ENCODE measurements at places on chromosomes 5 and 9.

GRCh38 chr5:5221724-5222123 is 81.6 kb downstream of the ADAMTS16 start:
- DNase-seq, result no peak

DNA sequence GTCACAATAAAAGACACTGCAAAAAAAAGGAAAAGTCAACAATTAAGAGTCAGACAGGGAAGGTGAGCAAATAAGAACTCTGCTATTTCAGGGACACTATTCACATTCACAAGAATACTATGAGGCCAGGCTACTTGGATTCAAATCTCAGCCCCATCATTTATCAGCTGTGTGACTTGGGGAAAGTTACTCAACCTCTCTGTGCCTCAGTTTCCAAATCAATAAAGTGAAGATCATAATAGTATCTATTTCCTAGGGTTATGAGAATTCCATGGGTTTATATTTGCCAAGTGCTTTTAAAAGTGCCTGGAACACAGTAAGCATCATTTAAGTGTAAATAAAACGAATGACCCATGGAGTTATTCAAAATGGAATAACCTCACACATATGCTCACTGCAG is 56.4 kb downstream of the ALDH7A1 start:
- DNase-seq, result no peak

DNA sequence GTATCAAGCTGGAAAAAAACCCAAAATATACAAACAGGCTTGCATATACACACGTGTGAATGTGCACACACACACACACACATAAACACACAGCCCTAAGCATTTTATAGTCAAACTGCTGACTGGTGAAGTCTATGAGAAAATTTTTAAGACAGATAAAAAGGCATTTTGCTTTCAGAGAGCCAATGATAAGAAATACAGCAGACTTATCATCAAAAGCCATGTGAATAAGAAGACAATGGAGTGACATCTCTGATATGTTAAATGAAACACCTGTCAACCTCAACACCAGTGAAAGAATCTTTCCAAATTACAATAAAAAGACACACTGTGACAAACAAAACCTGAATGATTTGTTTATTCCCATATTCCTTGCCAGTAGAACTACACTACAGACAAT is 233.3 kb downstream of the CDH9 start:
- no peak for DNase-seq

DNA sequence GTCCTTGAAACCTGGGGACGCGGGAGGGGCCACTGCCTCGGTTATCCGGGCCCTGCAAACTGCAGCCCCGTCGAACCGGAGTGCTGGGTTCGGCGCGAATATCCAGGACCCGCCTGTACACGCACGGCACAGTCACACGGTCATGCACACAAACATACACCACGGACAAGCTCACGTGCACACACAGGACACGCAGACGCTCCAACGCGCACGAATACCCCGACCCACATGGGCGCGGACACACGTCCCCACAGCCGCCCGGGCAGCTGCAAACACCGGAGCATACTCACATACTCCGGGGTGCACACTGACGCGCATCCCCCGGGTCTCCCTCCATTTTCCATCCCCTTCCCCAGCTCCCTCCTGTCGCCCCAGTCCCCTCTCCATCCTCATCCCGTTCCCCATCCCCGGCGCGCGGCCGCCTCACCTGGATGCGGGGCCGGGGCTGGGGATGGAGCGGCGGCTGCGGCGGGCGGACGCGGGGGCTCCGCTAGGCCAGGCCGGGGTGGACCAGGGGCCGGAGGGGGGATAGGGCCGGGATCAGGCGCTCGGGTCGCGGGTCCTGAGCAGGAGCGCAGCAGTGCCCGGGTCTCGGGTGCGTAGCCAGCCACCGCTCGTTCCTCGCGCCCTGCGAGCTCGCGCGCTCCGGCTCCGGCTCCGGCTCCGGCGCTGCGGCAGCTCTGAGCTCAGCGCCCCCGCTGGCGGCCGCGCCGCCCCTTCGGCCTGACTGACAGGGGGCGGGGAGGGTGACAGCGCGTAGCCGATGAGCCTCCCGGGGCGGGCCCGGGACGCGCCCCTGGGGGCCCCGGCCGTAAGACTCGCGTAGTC is at the start of the genes EIF4E1B and SNCB:
EIF4E1B (plus strand) TSS at position 823 of the 828 bp plus-strand sequence. CDS start 12,113 bp downstream, outside the sequence.
SNCB (minus strand) TSS at position 682 of the 828 bp plus-strand sequence. CDS start 880 bp downstream, outside the sequence.
- DNase-seq, result no peak

GRCh38 chr5:59592101-59592500 is 301.4 kb downstream of the PDE4D start:
- DNase-seq, result no peak

- no peak for DNase-seq
These were observed 1.9 kb downstream of the CD274 start for GRCh38 chr9:5452286-5452609.

DNA sequence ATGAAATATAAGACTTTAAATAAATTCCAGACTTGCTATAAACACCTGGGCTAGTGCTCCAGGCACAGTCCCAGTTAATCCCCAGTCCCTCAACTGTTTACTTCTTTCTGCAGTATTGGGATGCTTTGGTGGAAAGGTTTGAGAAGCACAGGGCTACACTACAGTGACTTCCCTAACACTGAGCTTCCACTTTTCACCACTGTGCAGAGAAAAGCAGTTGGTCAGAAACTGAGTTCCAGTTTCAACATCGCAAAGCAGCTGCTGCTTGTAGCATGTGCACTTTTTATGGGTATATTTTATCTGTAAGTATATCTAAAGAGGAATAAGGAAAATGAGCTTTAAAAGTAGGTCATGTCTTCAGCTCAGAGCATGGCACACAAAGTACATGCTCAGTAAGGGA is 339.7 kb downstream of the NTRK2 start:
- DNase-seq, result no peak

DNA sequence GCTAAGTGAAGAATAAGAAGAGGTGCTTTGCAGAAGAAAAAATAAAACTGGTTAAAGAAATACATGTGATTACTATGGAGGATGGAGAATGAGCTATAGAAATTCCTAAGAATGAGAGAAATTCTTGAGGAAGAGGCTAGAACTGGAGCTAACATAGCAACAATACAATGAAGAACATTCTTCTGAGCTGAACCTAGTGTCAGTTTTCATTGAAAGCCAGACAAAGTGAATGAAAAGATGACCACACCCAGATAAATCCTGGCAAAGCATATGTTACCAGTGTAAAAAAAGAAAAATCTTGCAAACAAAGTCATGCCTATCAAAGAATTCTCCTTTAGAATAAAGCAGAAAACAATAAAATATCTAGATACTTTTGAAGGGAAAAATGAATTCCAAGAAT is 39.6 kb downstream of the SGCD start:
- DNase-seq, result no peak

- no peak for DNase-seq
These were observed 105.1 kb upstream of the GNA14 start for GRCh38 chr9:77753180-77753579.

DNA sequence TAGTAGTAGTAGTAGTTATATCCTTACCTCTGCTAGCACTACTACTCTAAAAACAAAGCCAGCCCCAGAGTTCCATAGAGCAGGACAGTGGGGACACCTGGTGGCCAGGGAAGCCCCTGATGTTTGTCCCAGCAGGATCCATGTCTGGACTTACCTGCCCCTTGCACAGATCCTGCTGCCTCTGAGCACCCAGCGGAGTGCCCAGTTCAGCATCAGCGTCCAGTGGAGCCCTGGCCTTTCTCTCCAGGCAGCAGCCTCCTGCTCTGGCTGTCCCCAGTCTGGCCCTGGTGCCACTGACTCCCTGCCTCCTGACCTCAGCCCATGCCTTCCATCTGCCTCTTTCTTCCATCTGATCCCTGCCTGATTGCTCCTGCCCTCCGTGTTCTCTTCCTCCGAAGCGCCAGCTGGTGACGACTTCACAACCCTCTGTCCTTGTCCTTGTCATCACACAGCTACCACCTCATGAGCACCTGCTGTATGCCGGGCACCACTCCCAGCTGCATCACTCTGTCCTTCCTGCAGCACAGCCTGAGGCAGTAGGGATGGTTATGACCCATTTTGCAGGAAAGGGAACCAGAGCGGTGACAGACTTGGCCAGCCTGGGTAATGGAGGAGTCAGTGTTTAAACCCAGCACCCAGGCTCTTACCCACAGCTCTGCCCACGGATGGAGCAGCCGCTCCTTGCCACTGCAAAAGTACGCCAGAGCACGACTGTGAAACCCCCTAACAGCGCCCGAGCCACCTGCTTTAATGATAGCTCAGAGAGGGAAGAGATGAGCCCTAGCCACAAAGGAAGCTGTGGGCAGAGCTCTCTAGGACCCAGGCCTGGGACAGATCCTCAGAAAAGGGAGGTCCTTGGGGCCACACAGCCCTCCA is 11.5 kb downstream of the SARDH start:
- peak; percentile 67 for DNase-seq

- no peak for DNase-seq
These were observed 169.4 kb upstream of the TMEM161B start for GRCh38 chr5:88438006-88438405.

DNA sequence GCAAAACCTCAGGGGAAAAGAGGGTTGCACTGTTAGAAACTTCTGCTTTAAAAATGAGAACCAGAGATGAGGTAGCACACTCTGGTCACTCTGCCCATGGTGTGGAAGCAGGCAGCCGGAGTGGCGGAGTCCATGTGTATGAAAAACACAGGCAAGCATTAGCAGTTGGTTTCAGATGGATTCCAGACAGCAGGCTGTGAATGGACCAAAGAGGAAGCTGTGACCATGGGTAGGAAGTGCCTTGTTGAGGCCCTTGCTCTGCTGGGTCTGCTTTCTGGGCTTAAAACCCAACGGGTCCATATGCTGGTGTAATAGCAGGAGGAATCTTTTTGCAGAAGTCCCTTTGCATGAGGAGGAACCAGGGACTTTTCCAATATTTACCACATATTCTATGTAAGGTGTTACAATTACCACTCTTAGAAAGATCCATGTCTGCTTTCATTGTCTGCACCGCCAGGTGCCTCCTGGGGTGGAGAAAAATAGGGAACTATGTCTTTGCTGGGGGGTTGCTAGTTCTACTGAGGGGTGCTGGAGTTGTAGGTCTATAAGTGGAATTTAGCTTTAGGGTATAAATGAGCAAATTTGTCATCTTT is 77.0 kb downstream of the ANKRD55 start:
- no peak for DNase-seq

GRCh38 chr9:109914280-109915027 is 134.5 kb downstream of the PALM2AKAP2 start:
- DNase-seq, result no peak

GRCh38 chr5:107313921-107314320 is 356.8 kb downstream of the EFNA5 start:
- no peak for DNase-seq

GRCh38 chr5:139369181-139369580 is 13.9 kb downstream of the SLC23A1 start:
- DNase-seq, result no peak

DNA sequence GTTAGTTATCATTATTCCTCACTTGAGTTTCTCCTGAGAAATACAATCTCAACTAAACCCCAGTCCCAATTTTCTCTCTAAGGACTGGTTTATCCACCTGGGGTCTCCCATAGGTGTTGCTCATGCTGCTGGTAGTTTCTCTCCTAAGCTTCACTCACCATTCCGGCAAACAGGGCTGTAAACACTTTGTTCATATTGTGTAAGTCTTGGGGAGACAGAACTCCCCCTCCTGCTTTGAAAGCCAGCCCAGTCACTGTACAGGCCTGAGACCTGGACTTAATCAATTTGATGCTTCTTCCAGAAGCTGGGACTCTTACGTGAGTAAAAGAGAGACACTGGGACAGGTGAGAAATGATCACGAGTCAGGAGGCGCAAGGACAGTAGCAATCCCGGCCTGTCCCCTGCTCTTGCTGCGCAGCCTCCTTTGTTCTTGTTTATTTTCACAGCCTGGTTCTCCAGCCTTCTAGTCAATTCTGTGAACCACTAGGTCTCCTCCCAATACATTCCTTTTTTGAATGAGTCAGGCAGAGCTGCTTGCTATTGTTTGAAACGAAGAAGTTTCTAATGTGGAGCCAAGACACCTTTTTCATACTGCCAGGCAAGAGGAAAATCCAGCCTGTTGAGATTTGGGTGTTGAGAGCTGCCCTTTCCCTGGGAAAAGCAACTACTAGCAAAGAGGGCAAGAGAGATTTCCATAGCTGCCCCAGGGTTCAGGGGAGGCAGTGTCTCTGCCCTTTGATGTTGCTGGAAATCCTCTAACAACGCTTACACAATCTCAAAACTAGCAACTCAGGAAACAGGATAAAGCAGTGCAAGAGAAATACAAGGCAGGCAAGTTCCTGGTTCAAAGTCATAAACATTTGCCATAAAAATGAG is 9.2 kb upstream of the SHROOM1 start:
- no peak for DNase-seq

GRCh38 chr9:89122949-89123348 is 55.7 kb downstream of the SHC3 start:
- no peak for DNase-seq

DNA sequence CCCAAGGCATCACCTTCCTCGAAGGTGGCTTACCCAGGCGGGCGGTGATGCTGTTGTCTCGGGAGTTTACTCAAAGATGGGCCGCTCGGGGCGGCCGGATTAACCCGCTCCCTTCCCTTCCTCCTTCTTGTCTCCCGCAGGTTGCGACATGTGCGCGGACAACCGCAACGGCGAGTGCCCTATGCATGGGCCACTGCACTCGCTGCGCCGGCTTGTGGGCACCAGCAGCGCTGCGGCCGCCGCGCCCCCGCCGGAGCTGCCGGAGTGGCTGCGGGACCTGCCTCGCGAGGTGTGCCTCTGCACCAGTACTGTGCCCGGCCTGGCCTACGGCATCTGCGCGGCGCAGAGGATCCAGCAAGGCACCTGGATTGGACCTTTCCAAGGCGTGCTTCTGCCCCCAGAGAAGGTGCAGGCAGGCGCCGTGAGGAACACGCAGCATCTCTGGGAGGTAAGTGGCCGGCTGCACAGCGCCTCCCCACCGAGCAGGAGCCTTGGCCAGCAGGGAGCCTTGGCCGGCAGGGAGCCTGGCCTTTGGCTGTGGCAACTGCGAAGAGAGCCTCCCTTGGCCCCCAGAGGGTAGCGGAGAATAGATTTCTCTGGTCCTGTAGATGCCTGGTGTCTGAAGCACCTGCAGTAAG is 10.6 kb downstream of the PRDM6 start:
- no peak for DNase-seq

- no peak for DNase-seq
These were observed 303.2 kb downstream of the PRR16 start for GRCh38 chr5:120767178-120767820.

GRCh38 chr9:133585481-133586351 is 23.5 kb downstream of the FAM163B start:
- no peak for DNase-seq

DNA sequence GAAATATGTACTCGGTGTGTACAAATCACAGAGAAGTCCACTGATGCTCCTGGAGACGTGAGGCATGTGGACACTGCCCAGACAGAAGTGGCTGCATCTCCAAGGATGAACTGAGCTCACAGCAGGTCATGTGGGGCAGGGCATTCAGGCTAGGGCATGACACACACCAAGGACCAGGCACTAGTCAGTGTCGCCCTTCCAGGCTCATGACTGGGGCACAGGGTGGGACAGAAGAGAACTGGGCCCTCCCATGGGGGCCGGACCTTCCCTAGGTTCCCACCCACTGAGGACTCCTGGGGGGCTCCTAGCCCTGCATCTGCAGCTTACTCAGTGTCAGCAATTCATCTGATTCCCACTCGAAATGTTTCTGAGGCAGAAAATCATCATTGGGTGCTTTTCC is 256.8 kb upstream of the IRX4 start:
- no peak for DNase-seq

GRCh38 chr9:127580879-127581475 is 31.1 kb upstream of the STXBP1 start:
- DNase-seq, result no peak
